ENCODE measurements at places on chromosomes 16 and 17.

DNA sequence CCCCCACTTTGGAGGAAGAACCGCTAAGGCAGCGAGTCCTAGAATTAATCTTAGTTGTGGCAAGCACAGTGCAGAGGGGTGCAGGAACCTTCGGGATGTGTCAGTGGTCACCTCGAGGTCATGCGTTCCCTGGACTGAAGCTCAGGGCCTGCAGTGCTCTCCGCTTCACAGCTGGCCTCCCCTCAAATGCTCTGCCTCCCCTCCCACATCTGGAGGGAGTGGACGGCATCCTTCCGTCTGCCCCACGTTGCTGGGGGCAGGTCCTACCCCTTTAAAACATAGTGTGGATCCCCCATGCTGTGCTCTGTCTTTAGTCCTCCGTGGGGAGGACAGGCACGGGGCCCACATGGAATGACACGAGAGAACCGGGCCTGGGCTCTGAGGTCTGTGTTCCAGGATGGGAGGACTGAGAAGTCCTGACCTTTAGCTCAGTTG, 99.5 kb upstream of the CDC42EP4 start:
- no peak for DNase-seq

GRCh38 chr17:30196504-30196903, 39.0 kb downstream of the SLC6A4 start:
- DNase-seq = no peak

- DNase-seq = no peak
These were observed 206.0 kb downstream of the SEC14L1 start for GRCh38 chr17:77346765-77347164.

GRCh38 chr16:14520753-14521152, 109.3 kb downstream of the PARN start:
- no peak for DNase-seq

- DNase-seq = no peak
These were observed 85.2 kb downstream of the ABCC6 start for GRCh38 chr16:16138034-16138635.

- DNase-seq = no peak
These were observed 532.8 kb upstream of the SALL1 start for GRCh38 chr16:51683882-51684281.

GRCh38 chr17:29591146-29591736, 1.7 kb upstream of the ANKRD13B start:
- peak; percentile 52 for DNase-seq

GRCh38 chr17:4498461-4499397, at the start of gene SPNS2:
TSS of gene SPNS2 (plus strand) at chr17:4498881. CDS start at chr17:4499048, 167 bp downstream.
- peak; percentile 33 for DNase-seq

DNA sequence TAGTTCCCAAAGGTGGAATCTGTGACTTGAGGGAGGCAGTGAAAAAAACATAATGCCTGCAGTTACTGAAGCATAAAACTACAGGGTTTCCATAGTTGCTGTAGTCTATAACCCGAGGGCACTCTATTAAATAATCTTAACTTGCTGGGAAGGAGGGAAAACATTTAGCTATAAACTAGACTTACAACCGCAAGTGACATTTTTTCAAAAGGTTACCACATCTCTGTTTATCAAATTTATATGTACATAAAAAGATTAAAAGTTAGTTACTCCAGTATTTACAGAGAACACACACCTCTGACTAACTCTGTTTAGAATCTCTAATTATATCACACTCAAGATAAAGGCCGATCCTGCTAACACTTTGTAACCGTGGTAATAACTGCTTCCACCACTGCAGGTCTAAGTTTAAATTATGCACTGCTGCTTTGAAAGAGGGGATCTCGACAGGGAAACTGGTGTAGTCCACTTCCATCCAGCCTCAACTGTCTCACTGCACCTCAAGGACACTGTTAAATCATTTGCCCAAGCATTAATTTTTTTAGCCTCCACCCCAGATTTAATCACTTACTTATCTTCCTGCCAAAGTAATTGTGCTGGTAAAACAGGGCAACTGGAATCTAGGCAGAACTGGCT, 14.6 kb downstream of the KCNJ16 start:
- no peak for DNase-seq

- DNase-seq = no peak
These were observed 5.4 kb downstream of the ITGAE start for GRCh38 chr17:3795390-3796102.

GRCh38 chr16:67910158-67910557, 17.1 kb downstream of the PSKH1 start:
- DNase-seq = peak; percentile 72

DNA sequence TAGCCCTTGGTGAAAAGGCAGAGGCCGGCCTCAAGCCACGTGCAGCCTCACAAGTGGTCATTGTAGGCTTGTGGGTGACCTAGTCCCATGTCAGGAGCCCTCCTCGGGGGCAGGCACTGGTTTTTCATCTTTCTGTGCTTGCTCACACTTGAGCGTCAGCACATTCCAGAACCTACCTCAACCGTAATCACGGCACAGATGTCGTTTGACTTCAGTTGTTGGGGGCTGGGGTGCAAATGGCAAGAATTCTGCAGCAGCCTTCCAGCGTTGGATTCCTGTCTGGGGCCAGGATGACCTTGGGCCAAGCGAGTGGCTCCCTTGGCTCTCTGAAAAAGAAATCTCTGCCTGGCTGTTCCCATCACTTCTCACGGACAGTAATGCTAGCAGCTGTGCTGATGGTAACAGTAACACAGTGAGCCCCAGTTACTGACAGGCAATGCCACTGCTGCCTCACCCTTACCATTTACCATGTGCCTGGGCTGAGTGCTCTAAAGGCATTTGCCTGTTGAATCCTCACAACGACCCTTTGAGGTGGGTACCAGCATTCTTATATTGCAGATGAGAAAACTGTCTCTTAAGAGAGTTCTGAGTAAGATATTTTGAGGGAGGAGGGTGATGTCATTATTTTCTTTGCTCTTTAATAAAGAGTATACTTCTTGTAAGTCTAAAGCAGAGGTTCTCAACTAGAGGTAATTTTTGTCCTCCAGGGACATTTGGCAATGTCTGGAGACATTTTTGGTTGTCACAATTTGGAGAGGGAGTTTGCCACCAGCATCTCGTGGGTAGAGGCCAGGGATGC, 46.5 kb downstream of the KSR1 start:
- DNase-seq = peak; percentile 87

GRCh38 chr17:42553866-42554249, 1.1 kb downstream of the HSD17B1 start:
- peak; percentile 26 for DNase-seq

DNA sequence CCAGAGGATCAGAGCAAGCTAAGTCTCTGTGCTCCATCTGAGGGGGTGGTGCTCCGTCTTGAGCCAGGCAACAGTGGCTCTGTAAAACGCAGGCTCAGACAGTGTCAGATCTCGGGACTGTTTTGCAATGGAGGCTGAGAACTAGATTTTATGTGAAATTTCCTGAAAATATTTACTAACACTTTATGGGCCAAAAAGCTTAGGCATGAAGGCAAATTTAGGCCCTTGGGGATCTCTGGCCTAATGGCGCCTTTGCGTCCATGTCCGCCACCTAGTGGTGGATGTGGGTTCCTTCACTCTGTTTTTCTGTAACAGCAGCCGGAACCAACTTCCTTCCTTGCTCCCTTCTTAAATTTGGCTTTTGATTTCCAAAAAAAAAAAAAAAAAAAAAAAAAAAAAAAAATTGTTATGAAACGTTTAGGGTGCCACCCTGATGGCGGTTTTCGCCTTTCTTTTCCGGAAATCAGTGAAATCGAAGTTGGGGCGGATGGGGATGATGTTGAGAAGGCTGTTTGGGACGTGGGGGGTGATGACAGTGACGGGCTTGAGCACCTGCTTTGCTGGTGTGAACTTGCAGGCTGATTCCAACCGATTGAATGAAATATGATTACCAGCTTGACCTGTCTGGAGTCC, 14.0 kb upstream of the ELAC2 start:
- DNase-seq = peak; percentile 74

GRCh38 chr16:88910284-88911135, 44.0 kb upstream of the PABPN1L start:
- DNase-seq = no peak

DNA sequence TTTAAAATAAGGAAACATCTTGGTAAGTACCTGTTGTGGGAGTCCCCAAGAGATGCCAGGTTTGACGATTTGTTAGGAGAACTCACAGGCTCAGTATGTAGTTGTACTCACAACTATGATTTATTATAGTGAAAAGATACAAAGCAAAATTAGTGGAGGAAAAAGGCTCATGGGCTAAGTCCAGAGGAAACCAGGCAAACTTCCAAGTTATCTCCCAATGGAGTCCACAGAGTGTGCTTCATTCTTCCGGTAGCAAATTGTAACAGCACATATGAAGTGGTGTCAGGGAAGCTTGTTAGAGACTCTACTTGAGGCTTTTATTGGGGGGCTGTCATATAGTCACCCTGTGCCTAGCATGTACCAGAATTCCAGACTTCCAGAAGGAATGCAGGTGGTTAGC, 2.3 kb downstream of the DDX19A start:
- DNase-seq = peak; percentile 83

- DNase-seq = no peak
These were observed 25.9 kb upstream of the SPNS3 start for GRCh38 chr17:4407851-4408250.

DNA sequence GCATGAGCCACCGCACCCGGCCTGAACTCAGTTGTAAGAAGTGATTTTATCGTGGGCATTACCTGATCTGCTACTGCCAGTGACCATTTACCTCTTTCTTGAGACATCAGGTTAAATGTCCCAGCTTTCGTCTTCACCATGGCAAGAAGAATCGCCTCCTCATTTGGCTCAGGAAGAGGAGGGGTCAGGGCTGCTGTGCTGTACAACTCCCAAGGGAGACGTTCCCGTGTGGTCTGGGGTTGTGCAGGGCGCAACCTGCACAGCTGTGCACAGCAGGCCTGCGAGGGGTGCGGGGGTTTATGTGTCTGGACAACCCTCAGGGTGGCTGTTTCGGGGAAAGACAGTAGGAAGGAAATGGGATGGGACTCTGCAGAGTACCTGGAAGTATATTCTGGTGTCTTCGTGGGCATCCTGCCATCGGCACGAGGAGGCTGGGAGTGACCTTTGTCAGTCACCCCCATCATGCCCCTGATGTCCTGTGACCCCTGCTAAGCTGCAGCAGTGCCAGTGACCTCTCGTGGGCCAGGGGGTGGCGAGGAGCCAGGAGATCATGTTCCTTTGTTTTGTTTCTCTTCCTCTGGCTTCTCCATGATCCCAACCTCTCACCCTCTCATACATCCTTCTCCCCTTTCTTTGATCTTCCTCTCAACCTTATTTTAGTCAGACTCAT, 27.3 kb downstream of the CIBAR2 start:
- DNase-seq = no peak

DNA sequence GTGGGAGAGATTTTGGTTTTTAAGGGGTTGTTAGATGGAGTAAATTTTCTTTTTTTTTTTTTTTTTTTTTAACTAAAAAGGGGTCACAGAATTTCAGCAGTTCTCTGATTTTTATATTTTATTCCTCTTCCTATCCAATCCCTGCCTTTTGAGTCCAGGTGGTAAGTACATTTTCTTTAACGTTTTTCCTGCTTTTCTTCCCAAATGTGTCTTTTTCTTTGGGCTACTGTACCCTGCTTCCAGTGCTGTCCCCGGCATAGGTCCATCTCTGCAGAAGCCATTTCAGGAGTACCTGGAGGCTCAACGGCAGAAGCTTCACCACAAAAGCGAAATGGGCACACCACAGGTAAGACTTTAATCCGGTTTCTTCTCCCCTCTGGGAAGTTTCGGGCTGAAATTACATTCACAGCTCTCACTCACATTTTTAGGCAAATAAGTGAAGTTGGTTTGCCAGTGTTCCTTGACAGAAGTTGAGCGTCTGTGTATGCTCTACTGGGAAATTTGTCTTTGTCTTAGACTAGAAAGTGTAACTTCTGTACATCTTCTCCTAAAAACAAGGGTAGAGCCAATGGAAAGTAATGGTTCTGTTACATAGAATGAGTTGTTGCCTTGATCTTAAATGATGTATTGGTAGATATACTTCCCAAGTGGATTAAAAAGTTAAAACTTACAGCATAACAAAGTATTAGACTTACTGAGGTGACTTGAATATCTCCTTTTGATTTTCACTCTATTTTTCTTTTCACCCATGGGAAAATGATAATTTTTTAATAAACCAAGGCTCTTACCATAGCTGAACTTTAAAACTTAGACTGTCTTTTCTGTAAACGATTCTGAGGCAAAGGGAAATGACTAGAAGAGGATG, 54.5 kb downstream of the TUBD1 start:
- peak; percentile 67 for DNase-seq

GRCh38 chr16:87653234-87653633, 50.9 kb downstream of the JPH3 start:
- DNase-seq = no peak

DNA sequence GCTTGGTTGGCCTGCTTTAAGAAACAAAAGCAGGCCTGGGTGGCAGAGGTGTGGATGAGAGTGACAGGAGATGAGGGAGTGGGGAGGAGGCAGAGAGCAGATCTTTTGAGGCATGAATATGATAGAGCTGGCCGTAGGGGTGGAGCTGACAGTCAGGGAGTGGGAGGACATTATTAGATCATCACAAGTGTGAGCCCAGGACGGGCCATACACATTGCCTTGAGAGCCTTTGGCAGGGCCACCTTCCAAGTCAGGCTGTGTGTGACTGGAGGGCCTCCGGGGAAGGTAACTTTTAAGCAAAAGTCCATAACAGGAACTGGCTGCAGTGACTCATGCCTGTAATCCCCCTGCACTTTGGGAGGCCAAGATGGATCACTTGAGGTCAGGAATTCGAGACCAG, 26.3 kb downstream of the GINS3 start:
- DNase-seq = peak; percentile 43

- no peak for DNase-seq
These were observed 73.6 kb downstream of the METRNL start for GRCh38 chr17:83152745-83153611.

DNA sequence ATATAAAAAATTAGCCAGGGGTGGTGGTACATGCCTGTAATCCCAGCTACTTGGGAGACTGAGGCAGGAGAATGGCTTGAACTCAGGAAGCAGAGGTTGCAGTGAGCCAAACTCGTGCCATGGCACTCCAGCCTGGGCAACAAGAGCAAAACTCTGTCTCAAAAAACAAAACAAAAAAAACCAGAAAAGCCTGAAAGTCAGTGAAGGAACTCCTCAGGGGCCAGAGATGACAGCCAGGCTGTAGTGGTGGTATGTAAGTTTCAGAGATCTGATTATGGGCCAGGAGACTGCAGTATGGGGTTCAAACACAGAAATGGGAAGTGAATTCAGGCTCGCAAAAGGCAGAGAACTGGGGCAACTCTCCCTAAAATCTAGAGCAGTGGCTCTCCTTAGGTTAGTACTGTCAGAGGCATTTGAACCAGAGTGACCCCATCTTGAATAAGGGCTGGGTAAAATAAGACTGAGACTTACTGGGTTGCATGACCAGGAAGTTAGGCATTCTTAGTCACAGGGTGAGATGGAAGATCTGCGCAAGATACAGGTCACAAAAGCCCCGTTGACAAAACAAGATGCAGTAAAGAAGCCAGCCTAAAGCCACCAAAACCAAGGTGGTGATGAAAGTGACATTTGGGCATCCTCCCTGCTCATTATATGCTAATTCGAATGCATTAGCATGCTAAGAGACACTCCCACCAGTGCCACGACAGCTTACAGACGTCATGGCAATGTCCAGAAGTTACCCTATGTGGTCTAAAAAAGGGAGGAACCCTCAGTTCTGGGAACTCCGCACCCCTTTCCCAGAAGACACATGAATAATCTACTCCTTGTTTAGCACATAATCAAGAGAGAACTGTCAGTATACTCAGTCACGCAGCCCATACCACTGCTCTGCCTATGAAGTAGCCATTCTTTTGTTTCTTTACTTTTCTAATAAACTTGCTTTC, 120.2 kb upstream of the XYLT1 start:
- DNase-seq = peak; percentile 14

GRCh38 chr16:48053418-48053745, 102.4 kb downstream of the ABCC12 start:
- peak; percentile 44 for DNase-seq
